ENCODE measurements at places on chromosomes 3 and 15.

- DNase-seq, result no peak
These were observed 358.1 kb downstream of the CNTN4 start for GRCh38 chr3:2456788-2457187.

GRCh38 chr3:129864519-129864918 is 29.0 kb downstream of the TMCC1 start:
- DNase-seq, result no peak

- no peak for DNase-seq
These were observed 21.2 kb downstream of the IGSF10 start for GRCh38 chr3:151439652-151440125.

GRCh38 chr3:131658115-131658514 is 155.3 kb upstream of the MRPL3 start:
- no peak for DNase-seq

DNA sequence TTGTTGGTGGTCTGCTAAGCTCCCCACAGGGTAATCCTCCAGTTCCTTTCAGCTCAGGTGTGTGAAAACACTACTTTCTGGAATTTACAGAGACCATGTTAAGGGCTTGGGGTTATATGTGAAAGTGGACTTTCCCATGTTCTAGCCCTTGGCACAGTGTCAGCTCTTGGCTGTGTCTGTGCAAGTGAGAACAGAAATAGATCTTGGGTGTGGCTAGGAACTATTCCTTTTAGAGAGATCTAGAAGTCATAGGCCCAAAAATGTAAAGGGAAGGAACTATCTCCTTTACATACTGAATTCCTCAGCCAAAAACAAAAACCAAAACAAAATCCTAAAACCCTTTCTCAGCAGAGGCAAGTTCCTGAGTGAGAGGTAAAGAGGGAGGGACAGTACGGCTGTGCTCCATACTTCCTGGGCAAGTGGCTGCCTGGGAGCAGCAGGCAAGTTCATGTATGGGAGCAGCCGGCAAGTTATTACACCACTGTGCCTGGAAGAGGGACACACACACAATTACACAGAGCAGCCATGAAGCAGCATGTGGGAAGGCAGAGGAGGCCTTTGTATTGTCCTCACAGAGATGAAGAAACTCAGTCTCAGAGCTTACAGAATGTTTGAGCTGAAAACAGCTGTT is 19.9 kb upstream of the C3orf62 start:
- DNase-seq, result no peak

- no peak for DNase-seq
These were observed 8.9 kb downstream of the MUC20 start for GRCh38 chr3:195729476-195730251.

- no peak for DNase-seq
These were observed 21.1 kb upstream of the ST6GAL1 start for GRCh38 chr3:186909078-186909853.

- no peak for DNase-seq
These were observed 26.7 kb downstream of the KCNMB2 start for GRCh38 chr3:178562947-178563232.

GRCh38 chr3:113731694-113732093 is 14.4 kb downstream of the NAA50 start:
- DNase-seq, result no peak

GRCh38 chr15:22995795-22996194 is 15.6 kb upstream of the CYFIP1 start:
- DNase-seq, result no peak

DNA sequence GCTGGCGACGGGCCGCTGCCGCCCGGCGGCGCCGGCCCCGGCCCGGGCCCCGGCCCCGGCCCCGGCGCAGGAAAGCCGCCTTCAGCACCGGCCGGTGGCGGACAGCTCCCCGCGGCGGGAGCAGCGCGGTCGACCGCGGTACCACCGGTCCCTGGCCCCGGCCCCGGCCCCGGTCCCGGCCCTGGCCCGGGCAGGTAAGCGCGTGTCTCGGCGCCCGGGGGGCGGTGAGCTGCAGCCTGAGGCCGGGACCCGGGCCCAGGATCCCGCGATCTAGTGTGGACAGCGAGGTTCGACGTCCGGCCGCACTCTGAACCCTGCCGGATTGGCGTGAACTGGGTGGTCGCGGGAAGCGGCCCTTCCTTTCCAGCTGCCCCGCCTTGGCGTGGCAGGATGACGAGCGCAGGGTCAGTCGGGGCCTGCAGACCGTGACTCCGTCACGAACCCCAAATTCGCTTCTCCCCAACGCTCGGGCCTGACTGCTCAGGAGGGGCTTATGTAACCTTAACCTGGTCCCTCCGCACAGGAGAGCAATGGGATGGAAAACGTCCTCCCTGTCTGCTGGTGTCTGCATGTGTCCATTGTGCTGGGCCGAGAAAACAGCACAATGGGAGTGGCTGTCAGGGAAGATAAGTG is 472 bp downstream of the BSN start:
- peak; percentile 86 for DNase-seq

GRCh38 chr3:117355566-117355965 is 646.0 kb downstream of the TUSC7 start:
- no peak for DNase-seq
